Right kidney (tissue), 9 donors: ENCODE measurements at places on chromosomes 3 and 15.

GRCh38 chr3:185693985-185694653 lies 108.0 kb downstream of the SENP2 start:
- DNase-seq = no peak

GRCh38 chr15:99424978-99425656 lies 140.7 kb upstream of the MEF2A start:
- no peak for DNase-seq

DNA sequence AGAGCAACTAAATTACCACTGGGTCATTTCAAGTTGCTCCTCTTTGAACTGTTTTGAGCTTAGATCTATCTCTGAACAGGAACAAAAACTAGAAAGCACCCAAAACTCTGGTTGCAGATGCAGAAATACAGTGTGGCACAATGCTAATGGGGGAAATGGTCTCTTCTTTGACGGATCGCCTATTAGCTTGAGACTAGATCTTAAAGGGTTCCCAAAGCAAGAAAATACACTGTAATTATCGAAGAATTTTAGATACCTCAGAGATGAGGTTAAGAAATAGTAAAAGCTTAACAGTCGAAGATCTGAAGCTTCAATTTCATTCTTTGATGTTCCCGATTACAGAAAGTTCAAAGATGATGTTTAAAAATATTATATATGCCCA lies 818 bp downstream of the PPP1R2 start:
- no peak for DNase-seq

- DNase-seq = no peak
These were observed 5.7 kb downstream of the PLEKHO2 start for GRCh38 chr15:64847448-64847847.

DNA sequence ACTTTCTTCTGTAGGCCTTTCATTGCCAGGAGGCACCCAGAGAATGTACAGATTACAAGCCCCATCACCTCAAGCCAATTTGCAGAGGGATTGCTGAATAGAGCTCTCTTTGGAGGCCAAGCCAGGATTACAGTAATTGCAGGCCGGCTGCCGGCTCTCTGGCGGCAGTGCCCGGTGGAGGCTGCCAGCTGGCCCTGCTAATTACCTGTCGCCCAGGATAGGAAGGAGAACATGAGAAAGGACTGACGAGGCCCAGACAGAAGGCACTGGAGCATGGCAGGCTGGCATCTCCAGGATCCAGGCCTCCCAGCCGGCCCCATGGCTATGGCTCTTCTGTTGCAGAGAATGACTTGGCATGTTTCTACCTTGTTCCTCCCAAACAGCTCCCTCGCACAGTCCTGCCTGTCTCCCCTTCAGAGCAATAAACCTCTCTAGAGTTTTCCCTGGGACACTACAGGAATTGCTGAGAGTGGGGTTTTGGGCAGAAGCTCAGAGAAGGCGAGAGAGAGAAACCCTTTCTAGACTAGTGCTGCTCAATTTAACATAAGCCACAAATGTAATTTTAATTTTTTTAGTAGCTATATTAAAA lies 273.6 kb upstream of the PROK2 start:
- no peak for DNase-seq

DNA sequence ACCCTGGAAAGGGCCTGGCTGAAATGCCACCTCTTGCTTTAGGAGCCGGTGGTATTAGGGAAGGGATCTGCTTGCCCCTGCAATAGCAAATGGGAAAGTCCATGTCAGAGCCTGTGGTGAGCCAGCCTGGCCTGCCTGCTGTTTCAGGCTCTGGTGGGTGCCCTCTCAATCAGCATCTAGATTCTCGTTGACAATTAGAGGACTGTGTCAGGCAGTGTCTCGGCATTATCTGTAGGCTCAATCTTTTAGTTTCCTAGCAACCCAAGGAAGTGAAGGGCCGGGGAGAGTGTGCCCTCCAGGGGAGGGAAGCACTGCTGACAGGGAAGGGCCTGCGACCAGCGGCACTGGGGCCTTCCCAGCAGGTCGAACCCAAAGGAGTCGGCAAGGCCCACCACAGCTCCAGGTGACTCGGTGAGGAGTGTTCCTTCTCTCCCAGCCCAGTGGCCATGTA lies 42.1 kb downstream of the TLE3 start:
- no peak for DNase-seq

DNA sequence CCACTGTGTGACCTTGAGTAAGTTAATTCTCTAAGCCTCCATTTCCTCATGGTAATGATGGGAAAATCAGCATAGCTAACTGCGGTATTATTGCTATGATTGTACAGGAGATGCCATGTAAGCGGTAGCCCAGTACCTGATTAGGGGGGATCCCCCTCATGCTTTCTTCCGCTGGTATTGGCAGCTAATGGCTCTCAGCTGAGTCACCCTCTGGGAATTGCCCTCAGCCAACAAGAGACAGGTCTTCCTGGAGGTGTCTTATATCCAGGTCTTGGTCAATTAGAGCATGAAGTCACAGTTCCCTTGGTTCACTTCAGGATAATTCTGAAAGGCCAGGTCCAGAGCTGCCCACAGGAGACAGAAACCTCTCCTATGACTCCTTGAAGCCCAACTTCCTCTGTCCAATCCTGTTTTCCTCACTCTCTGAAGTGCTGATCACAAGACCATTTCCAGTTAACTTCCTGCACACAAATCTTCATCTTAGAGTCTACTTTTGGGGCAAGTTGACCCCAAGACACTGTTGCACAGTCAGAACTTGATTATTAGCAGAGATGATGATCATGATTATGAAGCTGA lies 724.7 kb upstream of the ZNF385D start:
- no peak for DNase-seq

DNA sequence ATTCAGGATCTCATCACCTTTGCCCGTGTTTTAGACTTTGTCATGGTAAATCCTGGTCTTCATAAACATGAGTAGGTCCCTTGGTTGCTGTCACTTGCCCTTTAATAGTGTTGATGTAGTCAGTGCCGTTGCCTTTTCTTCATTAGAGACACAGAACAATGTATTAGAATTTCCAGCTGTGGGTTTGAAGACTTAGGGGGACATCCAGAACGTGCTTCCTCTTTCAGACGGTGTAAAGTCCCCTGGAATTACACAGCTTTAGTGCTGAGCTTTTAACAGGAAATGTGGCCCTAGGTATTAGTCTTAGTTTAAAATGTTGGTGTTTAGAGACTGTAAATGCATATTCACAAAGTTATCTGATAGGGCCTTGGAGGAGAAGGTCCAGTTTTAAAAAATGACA lies 8.8 kb upstream of the LRCH3 start:
- DNase-seq = no peak

DNA sequence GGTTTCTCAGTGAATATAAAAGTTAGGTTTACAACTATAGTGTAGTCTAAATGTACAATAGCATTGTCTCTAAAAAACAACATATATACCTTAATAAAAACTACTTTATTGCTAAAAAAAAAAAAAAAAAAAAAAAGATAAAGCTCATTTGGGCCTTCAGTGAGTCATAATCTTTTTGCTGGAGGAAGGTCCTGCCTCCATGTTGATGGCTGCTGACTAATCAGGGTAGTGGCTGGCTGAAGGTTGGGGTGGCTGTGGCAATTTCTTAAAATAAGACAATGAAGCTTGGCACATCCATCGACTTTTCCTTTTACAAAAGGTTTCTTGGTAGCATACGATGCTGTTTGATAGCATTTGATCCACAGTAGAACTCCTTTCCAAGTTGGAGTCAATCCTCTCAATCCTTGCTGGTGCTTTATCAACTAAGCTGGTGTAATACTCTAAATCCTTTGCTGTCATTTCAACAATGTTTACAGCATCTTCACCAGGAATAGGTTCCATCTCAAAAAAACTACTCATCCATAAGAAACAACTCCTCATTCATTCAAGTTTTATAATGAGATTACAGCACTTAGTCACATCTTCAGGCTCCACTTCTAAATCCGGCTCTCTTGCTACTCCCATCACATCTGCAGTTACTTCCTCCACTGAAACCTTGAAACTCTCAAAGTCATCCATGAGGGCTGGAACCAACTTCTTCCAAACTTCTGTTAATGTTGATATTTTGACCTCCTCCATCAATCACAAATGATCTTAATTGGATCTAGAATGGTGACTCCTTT lies 13.3 kb downstream of the ZNF280D start:
- no peak for DNase-seq

- no peak for DNase-seq
These were observed 124.1 kb downstream of the THRB start for GRCh38 chr3:24370352-24371090.

- DNase-seq = no peak
These were observed 225.4 kb downstream of the EPHA3 start for GRCh38 chr3:89332793-89333192.

GRCh38 chr3:138348754-138349739 lies 668 bp downstream of the MRAS start:
- DNase-seq = peak; percentile 83

DNA sequence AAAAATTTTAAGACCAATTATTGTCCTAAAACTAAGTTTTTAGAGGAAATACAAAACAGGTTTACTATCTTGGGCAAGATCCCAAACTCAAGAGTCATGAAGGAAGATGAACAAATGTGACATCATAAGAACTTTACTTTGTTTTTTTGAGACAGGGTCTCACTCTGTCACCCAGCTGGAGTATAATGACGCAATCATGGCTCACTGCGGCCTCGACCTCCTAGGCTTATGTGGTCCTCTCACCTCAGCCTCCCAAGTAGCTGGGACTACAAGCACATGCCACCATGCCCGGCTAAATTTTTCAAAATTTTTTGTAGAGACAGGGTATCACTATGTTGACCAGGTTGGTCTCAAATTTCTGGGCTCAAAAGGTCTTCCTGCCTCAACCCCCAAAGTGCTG lies 69.3 kb downstream of the PCSK6 start:
- no peak for DNase-seq

GRCh38 chr3:50264383-50264963 lies 4.5 kb upstream of the SEMA3B start:
- DNase-seq = peak; percentile 82

DNA sequence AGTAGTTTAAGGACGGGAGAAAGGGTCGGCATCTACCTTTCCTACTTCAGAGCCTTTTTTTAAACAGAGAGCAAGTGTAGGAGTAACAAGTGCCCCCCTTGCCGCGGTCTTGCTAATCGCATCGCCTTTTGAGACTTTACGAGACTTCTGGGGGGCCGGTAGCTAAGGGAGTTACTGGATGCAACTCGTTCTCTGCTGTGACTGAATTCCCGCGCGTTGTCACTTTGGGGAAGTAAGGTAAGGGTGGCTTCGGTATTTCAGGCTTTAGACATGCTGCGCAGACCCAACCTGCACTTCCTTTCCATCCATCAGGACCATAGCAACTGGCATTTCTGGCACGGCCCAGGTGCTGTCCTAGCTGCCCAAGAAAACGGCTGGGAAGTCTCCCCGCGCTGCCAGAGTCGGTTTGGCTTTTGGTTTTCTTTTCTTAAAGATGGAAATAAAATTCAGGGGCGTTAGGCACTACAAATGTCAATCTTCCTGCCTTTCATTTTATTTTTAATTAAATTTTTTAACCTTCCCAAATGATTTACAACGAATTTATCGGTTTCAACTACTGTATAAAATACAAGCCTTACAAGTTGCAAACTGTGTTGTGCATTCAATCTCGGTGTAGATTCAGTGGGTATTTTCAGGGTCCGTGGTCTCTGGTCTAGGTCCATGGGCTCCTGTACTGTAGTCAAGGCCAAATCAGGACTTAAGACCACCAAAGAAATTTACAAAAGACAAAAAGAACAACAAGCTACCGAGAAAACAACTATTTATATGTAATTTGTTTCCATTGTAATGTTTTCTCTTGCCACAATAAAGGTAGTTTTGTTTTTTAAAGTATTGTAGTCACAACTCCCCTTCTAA lies 3.5 kb downstream of the MECOM start:
- peak; percentile 73 for DNase-seq

DNA sequence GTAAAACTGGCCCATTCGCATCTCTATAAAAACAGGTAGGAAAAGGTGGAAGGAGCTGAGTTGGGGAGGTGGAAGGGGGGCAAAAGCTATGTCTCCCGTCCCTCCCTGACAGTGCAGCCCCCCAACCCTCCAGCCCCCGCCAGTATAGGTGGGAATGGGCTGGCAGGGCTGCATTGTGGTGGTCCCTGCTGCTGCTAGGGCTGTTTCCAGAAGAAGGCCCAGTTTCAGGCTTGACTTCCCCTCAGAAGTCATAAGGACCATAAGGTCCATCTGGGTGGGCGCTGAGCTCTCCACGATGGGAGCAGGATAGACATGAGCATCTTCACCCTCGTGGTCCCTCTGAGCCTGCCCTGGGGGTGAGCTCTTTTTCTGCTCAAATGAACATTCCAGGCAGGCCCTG lies 44.2 kb downstream of the APBA2 start:
- DNase-seq = no peak

DNA sequence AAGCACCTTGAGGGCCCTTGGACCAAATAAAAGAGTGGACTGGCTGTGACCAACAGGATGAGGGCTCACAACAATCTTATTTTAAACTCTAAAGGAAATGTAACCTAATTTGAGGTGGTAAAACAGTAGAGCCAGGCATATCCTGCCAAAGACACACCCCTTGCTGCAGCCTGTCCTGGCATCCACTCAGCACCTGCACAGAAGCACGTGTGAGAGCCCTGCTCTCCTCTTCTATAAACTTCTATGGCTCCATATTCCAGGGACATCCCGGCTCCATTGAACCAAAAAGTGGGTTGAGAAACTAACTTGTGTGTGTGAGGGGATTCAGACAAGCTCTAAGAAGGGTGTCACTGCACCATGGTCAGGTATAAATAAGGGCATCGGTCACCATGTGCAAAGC lies 190.9 kb upstream of the CHRNA7 start:
- no peak for DNase-seq

- DNase-seq = no peak
These were observed 367.4 kb downstream of the GAP43 start for GRCh38 chr3:115990669-115991068.

- no peak for DNase-seq
These were observed 27.4 kb downstream of the METTL6 start for GRCh38 chr3:15399970-15400369.

DNA sequence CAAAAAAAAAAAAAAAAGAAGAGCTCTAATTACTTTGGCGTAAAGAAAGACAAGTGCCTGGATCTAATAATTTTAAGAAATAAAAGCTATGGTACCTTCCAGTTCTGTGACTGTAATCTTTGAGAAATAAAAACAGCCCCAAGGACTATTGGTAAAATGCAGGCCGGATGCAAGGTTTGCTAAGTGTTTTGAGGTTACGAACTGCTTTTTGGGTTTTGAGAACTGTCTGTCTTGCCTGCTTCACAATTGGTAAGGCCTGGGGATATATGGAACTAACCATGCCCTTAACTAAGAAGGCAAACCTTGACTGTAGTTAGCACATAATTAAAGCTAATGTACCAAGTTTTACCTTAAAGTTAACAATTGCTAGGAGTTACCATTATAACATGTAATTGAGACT lies 388.4 kb upstream of the CBLB start:
- DNase-seq = no peak

DNA sequence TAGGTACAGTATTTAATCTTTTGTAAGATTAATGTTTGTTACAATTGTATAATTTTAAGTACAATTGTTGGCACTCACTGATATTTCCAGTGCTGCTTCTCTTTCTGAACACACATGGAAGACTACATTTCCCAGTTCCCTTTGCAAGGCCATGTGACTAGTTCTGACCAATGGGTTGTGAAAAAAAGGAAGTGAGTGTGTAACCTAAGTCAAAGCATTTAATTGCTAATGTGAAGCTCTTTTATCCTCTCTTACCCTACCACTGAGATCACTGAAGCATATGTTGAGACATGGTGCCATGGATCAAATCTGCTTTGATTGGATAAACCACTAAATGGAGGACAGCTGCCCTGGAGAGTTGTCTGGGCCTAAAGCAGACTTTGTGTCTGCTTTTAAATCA lies 83.9 kb upstream of the PLXND1 start:
- peak; percentile 31 for DNase-seq
